GM13976 (cell line): ENCODE measurements at places on chromosomes 1 and 21.
A peak's percentile ranks its signal among the peaks of the same experiment; 100 is the strongest.

DNA sequence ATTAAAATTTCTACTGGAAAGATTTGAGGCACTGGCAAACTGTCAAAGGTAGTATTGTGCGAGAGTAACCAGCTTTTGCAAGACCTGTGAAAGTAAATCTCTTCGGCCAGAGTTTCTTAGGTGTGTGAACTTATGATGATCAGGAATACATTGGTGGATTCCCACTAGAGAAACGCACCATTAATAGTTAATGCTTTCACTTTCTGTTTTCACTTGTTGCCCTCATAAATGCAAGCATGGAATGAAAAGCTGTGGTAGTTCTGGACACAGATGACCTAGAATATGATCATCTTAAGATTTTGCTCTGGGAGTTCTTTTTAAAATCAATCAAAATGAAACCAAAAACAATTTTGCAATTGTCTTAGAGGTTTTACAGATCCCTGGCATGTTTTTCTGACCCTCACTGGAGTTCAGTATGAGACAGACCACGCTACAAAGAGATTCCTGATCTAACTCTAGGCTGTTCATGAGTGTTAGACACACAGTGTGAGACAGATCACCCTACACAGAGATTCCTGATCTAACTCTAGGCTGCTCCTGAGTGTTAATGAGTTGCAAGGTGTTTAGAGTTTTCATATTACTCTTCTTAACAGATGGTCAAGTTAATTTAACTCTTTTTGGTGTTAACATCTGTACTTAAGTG, 98.8 kb downstream of the SDCCAG8 start:
- DNase-seq = peak; percentile 25

DNA sequence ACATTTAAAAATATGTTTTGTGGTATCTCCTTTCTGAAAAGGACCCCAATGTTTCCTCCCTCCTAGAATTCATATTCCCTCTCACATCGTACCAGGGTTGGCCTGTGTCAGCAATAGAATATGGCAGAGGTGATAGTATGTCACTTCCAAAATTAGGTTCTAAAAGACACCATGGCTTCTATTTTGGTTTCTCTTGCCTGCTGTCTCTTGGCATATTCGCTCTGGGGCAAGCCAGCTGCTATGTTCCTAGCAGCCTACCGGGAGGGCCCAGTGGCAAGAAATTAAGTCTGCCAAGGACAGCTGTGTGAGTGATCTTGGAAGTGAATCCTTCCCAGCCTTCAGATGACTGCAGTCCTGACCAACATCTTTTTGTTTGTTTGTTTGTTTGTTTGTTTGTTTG, 92.9 kb upstream of the PPM1J start:
- DNase-seq = no peak

- no peak for DNase-seq
These were observed 27.3 kb upstream of the THEM4 start for GRCh38 chr1:151936653-151937052.

- no peak for DNase-seq
These were observed 256.3 kb upstream of the DUSP10 start for GRCh38 chr1:221998186-221998612.

DNA sequence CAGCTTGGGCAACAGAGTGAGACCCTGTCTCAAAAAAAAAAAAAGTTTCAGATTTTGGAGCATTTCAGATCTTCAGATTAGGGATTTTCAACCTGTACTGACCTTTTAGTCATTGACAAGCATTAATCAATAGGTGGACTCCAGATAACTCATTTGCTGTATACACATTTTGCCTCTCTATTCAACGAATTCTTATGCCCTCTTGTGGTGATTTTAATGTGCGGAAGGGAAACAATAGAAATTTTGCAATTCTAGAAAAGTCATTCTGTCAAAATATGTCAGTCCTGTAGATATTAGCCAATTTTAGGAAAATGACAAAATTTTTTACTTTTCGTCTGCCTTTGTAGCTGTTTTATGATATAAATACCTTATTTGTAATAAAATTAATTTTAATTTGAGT, 11.6 kb upstream of the OR2G2 start:
- DNase-seq = peak; percentile 25

DNA sequence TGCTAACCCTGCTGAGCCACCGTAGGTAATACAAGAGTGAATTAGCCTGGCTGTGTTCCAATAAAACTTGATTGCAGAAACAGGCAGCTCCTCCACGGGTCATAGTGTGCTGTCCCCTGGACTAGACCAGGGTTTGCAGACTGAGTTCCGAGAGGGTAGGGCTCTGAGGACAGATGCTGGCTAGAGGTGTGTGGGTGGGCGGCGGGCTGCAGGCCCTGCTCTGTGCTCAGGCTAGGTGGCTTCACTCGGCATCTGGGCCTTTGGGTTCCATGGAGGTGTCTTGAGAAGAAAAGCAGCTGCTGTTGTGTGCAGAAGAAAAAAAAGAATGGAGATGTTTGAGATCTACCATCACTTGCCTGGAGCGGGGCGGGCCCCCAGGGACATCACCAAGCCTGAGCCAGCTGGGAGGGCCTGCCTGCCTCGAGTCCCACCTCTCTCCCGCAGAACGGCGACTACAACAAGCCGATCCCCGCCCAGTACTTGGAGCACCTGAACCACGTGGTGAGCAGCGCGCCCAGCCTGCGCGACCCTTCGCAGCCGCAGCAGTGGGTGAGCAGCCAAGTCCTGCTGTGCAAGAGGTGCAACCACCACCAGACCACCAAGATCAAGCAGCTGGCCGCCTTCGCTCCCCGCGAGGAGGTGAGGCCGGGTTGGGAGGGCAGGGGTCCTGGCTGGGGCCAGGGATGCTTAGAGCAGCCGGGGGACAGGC, 7.9 kb downstream of the TMEM201 start:
- DNase-seq = no peak

DNA sequence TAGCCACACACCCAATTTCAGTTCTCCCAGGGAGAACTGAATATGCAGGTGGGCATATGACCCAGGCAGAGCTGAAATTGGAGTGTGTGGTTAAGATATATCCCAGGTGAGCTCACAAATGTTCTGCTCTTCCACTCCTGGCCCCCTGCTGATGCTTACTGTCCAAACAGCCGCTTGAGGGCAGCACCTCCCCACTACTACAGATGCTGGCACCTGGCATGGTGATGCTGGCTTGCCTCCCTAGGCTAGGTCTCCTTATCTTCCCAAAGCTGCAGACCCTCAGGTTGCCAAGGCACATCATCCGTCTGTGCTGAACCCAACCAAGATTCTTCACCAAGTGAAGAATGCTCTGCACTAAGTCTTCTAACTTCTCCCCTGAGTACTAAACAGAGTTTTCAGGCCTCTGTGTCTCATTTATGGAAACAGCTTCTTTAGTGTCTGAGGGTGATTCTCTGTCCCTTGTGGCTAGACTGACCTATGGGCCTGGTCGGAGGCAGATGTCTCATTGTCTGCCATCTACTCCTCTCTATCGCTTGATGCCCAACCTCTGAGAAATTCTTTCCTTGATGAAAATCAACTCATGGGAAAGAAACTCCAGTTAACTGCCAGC, 27.2 kb downstream of the XCL1 start:
- DNase-seq = peak; percentile 46

GRCh38 chr1:207321790-207322645, 540 bp downstream of the CD55 start:
- peak; percentile 21 for DNase-seq

DNA sequence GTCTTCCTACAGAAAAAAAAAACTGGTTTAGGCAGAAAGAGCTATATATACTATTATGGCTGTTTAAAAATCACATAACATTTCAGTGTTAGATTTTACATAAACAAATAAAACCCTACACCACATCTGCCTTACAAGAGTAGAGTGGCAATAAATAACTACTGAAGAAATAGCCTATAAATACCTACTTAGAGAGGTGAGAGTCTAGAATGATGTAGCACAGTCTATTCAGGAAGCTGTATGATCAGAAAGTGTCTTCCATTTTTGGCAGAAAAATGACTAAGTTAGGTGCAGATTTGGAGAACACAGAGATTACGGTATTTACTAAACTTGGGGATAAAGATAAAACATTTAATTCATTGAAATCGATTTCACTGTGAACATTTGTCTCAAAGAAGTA, 75.5 kb downstream of the VAV3 start:
- DNase-seq = no peak

DNA sequence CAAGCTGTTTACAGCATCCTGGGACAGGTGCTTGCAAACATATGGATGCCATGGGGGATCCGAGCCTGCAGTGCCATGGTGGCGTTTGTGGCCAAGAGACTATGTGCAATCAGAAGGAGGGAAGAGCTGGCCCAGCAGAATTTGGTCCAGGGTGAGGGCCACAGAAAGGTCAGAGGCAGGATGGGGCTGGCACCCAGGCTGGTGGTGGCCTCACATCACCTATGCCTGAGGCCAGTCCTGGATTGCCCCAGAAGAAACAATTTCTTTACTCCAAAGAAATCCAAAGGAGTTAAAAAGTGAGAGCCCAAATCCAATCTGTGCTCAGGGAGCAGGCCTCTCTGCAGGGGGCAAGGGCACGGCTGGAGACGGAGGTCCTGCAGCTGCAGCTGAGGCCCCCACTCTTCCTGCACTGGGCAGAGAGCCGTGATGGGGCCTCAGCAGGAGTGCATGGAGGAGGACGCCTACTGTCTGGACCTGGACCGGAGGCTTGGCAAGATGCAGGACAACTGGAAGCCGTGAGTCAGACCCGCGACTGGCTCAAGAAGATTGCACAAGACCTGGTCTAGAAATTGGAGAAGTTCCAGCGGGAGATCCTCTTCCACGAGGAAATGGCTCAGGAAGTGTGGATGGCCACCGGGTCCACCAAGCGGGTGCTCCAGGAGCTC, 163.5 kb downstream of the RYR2 start:
- no peak for DNase-seq

GRCh38 chr1:151888972-151889570, 20.2 kb downstream of the THEM4 start:
- peak; percentile 38 for DNase-seq

DNA sequence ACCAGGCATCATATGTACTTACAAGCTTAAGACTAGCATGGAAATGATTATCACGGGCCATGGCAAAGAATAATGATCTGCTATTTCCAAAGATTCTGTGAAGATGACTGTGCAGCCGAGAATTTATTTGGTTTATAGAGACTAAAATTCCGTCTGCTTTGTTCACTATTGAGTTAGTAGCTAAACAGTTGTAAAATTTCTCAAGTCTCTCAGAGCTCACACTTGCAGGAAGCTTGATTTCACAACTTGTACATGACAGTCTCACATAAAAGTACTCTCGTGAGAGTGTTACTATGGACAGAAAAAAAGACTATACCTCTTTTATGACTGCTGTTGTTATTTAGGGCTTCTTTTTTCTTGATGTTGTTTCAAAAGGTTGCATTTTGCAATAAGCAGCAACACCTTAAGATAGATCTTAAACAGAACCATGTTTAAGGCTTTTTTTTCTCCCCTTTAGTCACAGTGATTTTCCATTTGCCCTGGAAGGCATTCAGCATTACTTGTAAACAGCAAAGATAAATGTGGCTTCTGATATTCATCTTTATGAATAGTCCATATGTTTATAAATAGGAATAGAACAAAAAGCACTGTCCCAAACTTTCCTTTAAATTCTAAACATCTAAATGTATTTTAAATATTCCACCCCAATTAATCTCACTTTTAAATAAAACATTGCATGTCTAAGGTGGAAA, 24.8 kb downstream of the ST6GALNAC5 start:
- DNase-seq = no peak

DNA sequence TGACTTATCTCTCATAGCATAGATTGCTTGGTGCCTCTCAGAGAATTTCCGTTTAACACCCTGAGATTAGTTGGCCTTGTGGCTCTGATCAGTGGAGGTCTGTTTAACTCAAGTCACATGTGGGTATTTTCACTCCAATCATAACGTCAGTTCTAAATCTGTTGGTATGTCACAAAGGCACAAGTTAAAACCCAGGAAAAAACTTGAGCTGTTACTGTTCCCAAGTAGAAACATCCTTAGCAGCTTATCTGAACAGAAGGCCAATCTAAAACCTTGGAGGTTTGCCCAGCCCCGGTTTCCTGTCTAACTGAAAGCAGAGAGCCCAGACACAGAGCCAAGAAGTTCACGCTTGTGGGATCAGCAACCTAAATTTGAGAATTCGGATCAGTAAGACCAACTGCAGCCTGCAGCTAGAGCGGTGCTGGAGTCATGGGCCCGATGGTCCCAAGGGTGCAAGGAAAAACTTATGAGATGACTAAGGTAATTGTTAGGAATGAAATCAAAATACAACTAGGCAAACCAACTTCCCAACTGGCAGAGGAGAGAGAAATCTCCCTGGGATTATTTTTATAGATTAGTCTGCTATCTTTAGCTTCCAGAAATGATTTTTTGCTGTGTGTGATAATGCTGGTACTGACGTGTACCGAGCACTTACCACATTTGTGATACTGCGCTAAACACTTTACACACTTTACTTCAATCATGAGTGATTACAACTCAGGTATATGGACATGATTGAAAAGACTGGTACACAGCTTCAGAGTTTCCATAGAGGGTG, 90.2 kb upstream of the C1orf21 start:
- no peak for DNase-seq

DNA sequence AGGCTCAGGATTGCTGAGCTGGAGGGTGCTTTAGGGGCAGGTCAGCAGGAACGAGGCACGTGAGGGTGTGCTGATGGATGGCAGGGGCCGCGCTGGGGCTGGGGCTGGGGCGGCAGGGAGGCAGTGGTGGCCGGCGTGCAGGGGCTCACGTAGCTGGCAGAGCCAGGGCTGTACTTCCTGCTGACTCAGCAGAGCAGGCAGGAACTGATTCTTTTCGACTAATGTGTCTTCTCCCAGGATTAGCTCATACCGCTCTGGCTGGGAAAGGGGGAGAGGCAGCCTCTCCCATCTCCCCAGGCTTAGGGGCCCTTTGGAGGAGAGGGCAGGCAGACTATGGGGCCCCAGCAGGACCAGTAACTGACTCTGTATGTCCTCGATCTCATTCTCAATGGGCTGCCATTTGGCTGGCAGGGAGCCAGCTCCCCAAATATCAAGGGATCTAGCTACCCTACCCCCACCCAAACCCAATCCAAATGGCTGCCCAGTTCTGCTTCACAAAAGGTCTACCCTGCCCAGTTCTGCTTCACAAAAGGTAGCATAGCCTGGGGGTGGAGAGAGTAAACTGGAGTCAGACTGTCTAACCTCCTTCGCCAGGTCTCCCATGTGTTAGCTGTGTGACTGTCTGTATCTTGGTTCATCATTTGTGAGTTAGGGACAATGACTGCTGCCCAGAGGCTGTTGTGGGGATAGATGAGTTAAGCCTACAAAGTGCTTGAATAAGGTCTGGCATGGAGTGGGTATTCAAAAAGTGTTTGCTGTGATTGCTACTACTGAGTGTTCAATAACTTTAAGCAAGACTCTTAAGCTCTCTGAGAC, 100.1 kb upstream of the SLC2A1 start:
- no peak for DNase-seq

DNA sequence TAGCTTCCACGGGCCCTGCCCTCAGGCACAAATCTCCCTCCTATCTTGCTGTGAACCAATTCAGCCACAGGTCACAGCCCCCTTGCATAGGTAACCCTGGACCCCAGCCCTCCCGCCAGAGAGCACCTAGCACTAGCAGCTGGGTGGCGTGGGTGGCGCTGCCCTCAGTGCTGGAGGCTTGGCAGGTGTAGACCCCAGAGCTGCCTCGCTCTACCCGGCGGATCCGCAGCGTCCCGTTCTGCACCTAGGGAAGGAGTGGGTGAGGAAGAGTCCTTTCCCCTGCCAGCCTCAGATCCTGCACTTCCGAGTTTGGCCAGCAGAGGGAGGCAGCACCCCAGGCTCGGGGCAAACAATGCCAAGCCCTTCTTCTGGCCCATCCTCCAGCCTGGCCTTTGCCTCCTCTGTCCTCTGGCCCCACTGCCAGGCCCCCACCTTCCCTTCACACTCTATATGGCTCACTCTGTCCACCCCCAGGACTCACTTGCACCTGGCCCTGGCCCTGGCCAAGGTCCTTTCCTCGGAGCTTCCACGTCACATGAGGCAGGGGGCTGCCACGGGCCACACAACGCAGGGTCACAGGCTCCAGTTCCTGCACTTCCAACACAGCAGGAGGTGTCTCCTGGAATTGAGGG, 9.0 kb downstream of the IGSF9 start:
- peak; percentile 89 for DNase-seq
